ENCODE measurements at places on chromosomes 5 and 9. TPM values are rescaled to one million over a fixed set of nuclear protein-coding genes. Genes with fewer than 3 reads are reported as not detected.

DNA sequence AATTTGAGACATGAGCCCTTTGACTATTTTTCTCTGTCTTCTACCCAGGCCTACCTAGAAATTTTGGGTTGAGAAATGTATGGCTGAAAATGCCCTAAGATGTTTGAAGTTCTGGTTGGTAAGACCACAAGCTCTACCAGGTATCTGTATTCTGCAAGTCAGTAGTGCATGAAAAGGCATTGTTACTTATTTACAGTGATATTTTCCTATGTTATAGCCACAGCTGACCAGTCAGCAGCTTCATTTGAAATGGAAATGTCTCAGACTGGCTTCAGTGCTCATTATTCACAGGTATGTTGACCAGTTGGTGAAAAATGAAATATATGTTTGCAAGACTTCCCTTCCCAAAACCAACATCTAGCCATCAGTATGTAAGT is 91.9 kb upstream of the ITGA2 start:
- DNase-seq = no peak

DNA sequence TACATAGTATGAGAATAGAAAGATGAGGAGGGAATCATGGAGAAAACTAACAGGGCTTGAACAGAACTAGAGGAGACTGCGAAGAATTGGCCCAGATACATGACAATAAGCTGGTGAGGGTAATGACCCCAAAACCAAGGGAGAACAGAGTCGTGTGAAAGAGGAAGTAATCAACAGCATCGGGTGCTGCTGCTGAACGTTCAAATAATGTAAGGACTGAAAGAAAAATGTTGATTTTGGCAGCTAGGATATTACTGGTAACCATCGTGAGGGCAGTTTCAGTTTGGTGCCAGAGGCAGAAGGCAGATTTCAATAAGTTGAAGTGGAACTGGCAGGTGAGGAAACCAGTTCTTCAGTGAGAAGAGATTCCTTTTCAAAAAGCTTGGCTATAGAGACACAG is 66.8 kb upstream of the SMC2 start:
- DNase-seq = no peak

- DNase-seq = no peak
Observed at GRCh38 chr5:170499621-170500020, 4.2 kb upstream of the KCNIP1 start.

Gene MAP1B
- 59.9 TPM for total RNA-seq

- DNase-seq = no peak
Observed at GRCh38 chr9:135885100-135885853, 22.1 kb downstream of the CAMSAP1 start.

GRCh38 chr5:165076686-165077085 is 1571.3 kb downstream of the MAT2B start:
- DNase-seq = no peak

Data from Right ventricle myocardium inferior (tissue), 1 donor.